ENCODE measurements at places on chromosomes 13 and 19.

GRCh38 chr13:22141716-22142115, 470.8 kb downstream of the FGF9 start:
- no peak for DNase-seq

DNA sequence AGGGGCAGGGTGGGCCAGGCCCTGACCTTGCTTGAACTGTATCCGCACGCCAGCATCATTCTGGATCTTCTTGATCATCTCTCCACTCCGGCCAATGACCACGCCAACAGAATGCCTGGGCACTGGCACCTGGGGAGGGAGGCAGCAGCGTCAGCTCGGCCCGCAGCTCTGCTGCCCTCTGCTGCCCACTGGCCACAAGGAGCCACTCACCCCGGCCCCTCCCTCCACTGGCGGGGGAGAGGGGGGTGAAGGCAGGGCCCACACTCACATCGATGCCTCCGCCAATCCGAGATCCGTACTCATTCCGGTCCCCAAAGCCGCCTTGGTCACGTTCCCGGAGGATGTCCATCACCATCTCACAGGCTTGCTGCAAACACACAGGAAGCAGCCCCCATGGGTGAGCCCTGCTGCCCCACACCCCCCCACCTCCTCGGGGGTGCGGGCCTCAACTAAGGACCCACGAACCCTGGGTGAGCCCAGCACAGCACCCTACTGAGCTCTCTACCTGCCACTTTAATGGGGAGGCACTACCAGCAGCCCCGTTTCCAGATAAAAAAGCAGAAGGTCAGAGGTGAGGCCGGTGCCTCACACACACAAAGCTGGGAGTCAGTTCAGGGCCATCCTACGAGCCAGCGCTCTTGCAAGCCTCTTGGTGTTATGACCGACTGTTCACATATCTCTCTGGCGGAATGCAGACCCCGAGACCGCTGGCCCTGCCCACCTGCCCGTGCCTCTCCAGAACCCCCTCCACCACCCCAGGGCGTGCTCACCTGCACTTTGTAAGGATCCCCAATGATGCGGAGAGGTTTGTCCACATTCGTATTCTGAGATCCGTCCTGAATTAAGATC, 6.7 kb downstream of the KHSRP start:
- no peak for DNase-seq

GRCh38 chr19:2969104-2969504, 8.3 kb upstream of the TLE6 start:
- DNase-seq: no peak

- no peak for DNase-seq
Measured at GRCh38 chr19:43634872-43635560, 4.6 kb downstream of the CADM4 start.

All from activated naive CD4-positive, alpha-beta T cell (primary cell).